Epithelial cell of esophagus (primary cell): ENCODE measurements at places on chromosomes 4 and X.

DNA sequence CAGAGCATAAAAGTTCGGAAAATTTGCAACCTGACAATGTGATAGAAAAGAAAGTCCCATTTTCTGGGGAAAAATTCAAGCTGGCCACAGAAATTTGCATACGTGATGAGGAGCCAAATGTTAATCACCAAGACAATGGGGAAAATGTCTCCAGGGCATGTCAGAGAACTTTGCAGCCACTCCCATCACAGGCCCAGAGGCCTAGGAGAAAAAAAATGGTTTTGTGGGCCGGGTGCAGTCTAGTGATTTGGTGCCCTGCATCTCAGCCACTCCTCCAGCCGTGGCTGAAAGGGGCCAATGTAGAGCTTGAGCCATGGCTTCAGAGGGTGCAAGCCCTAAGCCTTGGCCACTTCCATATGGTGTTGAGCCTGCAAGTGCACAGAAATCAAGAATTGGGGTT is 71.2 kb downstream of the CHRNA9 start:
- no peak for DNase-seq

GRCh38 chr4:41185614-41186592 is 28.4 kb downstream of the APBB2 start:
- DNase-seq, result peak; percentile 80

- no peak for DNase-seq
These were observed 155.7 kb upstream of the SCML1 start for GRCh38 chrX:17581641-17582040.

- peak; percentile 58 for DNase-seq
These were observed at the start of gene STOX2 for GRCh38 chr4:183905081-183905592. STOX2 (plus strand) TSS chr4:183905307; CDS start chr4:183906791, 1,484 bp downstream.

GRCh38 chr4:101346351-101347266 is 717 bp downstream of the PPP3CA start:
- DNase-seq, result peak; percentile 70

GRCh38 chr4:152501846-152502536 is 33.9 kb downstream of the FBXW7 start:
- DNase-seq, result no peak

- DNase-seq, result peak; percentile 80
These were observed 24.4 kb downstream of the UCHL1 start for GRCh38 chr4:41281038-41281634.

GRCh38 chrX:24777660-24778059 is 83.9 kb downstream of the POLA1 start:
- no peak for DNase-seq

DNA sequence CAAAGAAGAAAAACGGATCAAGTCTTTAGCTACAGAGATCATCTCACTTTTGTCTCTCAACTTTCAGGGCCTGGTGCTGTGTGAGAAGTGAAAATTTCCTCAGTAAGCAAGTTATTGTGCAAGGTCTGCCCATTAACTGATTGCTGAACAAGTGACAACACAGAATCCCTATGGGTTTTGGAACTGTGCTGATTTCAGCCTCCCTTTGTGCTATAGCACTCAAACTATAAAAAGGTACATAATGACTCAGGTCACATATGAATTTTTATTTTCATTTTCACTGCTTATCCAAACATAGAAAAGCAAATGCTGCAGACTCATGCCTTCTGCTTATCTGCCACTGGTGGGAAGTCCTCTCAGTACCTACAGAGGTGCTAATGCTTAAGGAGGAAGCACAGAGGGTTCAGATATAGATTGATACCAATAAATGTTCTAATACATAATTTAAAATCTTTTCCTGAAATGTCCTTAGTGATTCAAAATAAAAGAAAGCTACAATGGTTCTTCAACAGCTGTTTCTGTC is 576.2 kb upstream of the CT83 start:
- DNase-seq, result no peak

GRCh38 chrX:118520216-118521206 is 24.9 kb downstream of the DOCK11 start:
- peak; percentile 40 for DNase-seq

DNA sequence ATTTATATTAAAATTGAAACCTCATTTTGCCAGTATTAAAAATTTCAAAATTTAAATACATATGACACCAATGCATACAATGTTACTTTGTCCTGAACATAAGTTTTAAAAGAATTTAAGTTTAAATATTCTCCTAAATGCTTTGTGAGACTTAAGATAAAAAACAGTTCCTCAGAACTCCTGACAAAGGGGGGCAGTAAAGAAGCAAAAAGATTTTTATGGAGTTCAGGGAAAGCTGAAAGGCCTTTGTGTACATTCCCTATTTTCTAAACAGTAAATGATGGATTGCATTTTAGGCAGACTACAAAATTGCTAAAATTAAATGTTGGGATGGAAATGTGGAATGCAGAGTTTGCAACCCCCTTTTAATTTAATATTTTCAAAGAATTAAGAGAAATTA is 81.7 kb downstream of the SNCA start:
- DNase-seq, result no peak

- no peak for DNase-seq
These were observed 5.1 kb downstream of the SEPTIN6 start for GRCh38 chrX:119687661-119688413.

GRCh38 chrX:19798423-19798822 is 89.0 kb downstream of the SH3KBP1 start:
- DNase-seq, result no peak

DNA sequence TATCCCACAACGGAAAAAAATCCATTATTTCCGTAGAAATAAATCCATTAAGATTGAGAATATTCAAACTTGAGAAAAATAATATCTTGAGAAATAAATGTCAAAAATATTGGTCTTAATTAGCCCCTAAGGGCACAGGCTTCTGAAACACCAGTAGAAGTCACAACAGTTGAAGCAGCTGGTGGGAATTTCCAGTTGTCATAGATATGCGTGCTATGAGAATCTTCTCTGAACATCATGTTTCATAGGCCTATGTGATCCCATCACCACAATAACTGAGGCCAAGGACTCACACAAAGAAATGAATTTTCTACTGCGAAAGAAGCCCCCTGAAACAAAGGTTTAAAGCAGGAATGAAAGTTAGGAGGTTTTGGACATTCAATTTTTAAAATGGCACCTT is 292.0 kb downstream of the DTHD1 start:
- DNase-seq, result no peak

GRCh38 chrX:538311-538710 is 92.3 kb upstream of the SHOX start:
- DNase-seq, result peak; percentile 1

DNA sequence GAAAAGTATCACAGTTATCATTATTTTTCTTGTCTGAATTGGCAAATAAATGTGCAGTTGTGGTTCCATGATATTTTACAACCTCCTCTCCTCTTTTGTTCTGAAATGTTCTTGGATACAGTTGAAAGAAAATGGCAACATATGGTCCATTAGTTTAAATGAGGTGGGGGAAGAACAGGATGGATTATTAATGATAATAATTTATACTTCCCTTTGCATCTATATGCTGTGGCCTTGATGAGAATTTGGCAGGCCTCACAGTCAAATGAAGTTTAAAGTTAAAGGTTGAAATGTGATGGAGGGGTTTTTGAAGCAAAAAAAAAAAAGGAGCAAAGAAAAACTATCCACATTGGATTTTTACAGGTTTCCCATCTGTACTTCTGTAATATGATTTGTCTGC is 946.3 kb upstream of the INTU start:
- DNase-seq, result no peak

DNA sequence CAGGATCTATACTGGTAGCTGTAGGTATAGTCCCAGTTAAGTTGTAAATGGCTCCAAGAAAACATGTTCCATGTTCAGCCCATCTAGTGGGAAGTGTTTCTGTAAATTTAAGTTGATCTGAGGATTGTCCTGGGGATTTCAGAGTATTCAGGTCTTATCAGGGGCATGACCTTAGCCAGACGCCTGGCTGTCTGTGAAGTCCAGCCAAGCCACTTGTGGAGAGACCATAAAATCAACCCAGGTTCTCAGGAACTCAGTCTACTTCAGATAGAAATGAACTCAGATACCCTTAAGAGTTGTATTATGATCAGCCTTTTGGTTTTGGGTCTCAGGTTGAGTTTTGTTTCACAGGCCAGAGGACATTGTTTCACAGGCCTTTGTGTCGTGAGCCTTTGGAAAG is 95.9 kb downstream of the EGF start:
- no peak for DNase-seq
